A673 (cell line): ENCODE measurements at places on chromosomes 12 and 14. TPM values are rescaled to one million over a fixed set of nuclear protein-coding genes. Genes with fewer than 3 reads are reported as not detected.

GRCh38 chr12:21073129-21073528 lies 57.9 kb upstream of the SLCO1B1 start:
- no peak overlapping the region for H3K27ac ChIP-seq
- H3K27me3 ChIP-seq = no peaks in the 10 kb centered on the region
- no peaks in the 10 kb centered on the region for H3K4me1 ChIP-seq

DNA sequence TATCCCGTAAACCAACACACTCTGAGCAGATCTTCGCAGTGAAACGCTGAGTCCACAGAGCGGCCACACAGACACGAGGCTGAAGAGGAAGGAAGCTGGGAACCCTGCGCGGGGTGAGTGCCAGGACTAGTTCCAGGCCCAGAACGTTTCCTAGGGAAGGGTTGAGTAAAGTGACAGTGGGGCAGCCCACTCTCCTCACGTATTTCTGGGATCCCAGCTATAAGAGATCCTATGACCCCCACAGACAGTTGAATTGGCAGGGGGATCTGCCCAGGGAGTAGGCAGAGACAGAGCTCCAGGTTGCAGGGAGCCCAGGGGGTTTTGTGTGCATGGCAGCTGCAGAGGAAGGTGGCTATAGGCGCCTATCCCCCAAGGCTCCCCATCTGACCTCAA lies 51.1 kb downstream of the GTF2A1 start:
- H3K4me1 ChIP-seq = peaks cover 6% of the 10 kb centered on the region
- peak overlapping the region; percentile 63 for H3K4me3 ChIP-seq
- peak; percentile 1 for DNase-seq
- H3K36me3 ChIP-seq = no peaks in the 10 kb centered on the region

Gene PLA2G1B
- total RNA-seq = not detected in 2 replicates

DNA sequence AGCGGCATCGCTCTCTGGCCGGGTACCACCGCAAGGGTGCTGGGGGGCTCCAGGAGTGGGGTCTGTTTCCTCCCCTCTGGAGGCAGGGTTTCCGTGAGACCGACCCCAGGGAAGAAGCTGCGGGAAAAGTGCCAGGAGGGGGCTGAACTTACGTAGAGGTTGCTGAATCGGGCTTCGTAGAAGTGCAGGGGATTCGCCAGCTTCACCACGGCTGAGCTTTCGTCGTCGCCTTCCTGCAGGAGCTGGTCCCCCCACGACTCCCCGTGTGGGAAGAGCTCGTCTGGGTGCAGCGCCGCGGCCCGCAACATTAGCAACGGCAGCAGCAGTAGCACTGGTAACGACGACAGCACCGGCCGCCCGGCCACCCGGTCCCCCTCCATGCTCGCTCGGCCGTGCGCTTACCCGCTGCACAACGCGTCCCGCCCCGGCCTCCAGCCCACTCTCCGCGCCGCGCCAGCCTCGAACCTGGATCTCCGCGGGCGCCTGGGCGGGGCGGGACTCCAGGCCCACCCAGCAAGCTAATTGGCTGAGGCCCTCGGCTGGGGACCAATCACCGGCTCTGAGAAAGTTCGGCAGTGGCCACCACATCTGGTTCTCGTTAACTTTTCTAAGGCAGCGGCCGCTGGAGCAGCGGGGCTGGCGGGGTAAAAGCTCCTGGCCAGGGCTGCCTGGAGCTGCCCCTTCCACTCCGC lies at the start of gene NID2:
TSS of gene NID2 (minus strand) at position 445 of the 692 bp plus-strand sequence. CDS start at position 380, 65 bp downstream.
- H3K36me3 ChIP-seq = peaks cover 4% of the 10 kb centered on the region
- DNase-seq = peak; percentile 96
- peak within 1 kb of the TSS; percentile 45 for H3K27ac ChIP-seq
- peaks cover 7% of the 10 kb centered on the region for H3K27me3 ChIP-seq
- peaks cover 13% of the 10 kb centered on the region for H3K4me1 ChIP-seq

DNA sequence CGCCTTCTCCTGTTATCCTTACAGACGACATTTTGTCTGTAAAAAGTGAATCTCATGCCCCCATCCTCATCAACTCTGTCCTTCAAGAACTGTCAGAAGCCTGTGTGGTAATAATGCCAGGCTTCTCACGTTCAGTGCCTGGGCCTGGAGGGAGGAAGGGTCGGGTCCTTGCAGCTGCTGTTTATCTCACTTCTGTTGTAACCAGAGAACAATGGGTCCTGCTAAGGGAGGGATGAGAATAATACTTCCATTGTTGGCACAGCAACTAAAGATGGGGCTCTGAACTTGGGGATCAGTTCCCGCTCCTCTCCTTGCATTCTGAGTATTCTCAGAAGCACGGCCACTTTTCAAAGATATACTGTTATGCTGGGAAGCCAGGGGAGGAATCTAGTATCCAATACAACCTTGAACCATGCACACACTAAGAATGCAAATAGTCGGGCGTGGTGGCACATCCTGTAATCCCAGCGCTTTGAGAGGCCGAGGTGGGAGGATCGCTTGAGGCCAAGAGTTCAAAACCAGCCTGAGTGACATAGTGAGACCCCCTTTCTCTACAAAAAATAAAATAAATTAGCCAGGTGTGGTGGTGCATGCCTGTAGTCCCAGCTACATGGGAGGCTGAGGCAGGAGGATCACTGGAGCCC lies 38.8 kb upstream of the NINJ2 start:
- no peak overlapping the region for H3K27ac ChIP-seq
- no peak for DNase-seq
- no peaks in the 10 kb centered on the region for H3K4me1 ChIP-seq
- no peaks in the 10 kb centered on the region for H3K27me3 ChIP-seq
- no peak overlapping the region for H3K4me3 ChIP-seq

Gene CRADD
- 9.1 and 9.4 TPM in 2 replicates for total RNA-seq

DNA sequence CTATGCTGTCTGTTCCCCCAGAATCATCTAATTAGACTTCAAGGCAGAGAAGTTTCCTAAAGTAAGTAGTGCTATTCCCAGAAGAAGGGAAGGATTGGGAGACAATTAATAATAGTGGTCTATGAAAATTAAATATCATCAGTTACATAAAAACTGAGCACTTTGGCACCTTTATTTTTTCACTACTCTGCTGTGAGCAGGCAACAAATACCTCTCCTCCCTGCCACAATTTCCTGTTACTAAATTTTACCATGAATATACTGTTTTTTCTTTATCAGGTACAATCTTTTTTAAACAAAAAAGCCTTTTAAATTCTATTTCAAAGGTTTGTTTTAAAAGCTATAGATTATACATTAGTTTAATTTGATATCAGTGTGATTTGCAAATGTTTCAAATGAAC lies 29.4 kb upstream of the KRAS start:
- H3K4me3 ChIP-seq = no peak overlapping the region
- no peaks in the 10 kb centered on the region for H3K4me1 ChIP-seq
- no peaks in the 10 kb centered on the region for H3K27me3 ChIP-seq
- no peaks in the 10 kb centered on the region for H3K36me3 ChIP-seq
- no peak for DNase-seq

DNA sequence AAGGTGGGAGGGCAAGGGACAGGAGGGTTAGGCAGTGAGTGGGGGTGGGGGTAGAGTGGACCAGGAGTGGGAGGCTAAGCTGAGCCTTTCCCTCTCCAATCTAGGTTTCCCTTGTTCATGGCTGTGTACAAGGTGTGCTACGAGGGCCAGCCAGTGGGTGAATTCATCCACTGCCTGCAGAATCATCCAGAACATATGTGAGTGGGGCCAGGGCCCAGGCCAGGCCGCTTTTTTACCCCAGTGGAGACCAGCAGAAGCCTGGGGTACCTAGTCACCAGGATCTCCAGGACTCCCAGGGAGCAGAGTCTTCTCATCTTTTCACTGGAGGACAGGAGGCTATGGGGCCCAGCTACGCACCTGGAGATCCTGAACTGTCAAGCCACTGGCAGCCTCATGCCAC lies 2.7 kb upstream of the COX14 start:
- no peak for DNase-seq
- H3K36me3 ChIP-seq = no peaks in the 10 kb centered on the region
- no peaks in the 10 kb centered on the region for H3K27me3 ChIP-seq
- H3K27ac ChIP-seq = peak overlapping the region; percentile 49

DNA sequence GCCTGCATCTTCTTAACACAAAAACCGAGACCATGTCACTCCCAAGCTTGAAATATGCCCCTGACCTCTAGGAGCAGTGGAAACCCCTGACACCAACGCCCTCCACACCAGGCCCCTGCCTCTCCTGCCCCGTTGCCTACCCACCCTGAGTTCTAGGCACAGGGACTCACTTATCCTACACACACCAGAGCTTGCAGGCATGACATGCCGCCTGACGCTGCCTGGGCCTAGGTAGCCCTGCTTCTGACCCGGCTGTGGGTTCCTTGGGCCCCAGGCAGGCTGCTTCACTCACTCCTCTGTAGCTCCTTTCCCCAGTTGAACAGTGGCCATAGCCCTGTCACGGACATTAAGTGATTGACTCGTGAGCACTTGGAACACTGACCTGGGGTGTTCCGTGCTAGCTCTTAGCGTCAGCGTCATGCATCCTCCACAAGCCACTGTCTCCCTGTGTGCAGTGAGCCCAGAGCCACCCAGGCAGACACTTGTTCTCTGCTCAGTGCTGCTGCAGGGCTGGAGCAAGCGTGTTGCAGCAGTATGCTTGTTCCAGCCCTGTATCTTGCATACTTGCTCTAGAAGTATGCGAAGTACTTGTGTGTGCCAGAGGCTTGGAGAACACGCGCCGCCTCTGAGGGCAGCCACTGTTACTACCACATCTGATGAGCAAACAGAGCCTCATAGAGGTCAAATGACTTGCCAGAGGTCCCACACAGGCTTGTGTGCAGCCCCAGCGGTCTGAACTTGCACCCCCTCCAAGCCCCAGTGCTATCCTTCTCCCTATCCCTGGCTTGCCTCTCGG lies 15.6 kb downstream of the OTUB2 start:
- H3K4me1 ChIP-seq = no peaks in the 10 kb centered on the region
- H3K4me3 ChIP-seq = no peak overlapping the region
- H3K36me3 ChIP-seq = peaks cover 4% of the 10 kb centered on the region

Gene OVCH1
- 0.09 TPM in 1 of 2 replicates, not detected in the other for total RNA-seq

GRCh38 chr14:85597701-85598100 lies 67.8 kb downstream of the FLRT2 start:
- H3K27me3 ChIP-seq = no peaks in the 10 kb centered on the region
- peak overlapping the region; percentile 35 for H3K27ac ChIP-seq
- peaks cover 46% of the 10 kb centered on the region for H3K4me1 ChIP-seq
- no peak for DNase-seq
- no peaks in the 10 kb centered on the region for H3K36me3 ChIP-seq

GRCh38 chr14:75578786-75579337 lies 442 bp downstream of the FLVCR2 start:
- DNase-seq = no peak
- peaks cover 6% of the 10 kb centered on the region for H3K4me1 ChIP-seq
- H3K27ac ChIP-seq = no peak overlapping the region
- H3K36me3 ChIP-seq = no peaks in the 10 kb centered on the region

GRCh38 chr14:68718023-68718990 lies 74.6 kb downstream of the ZFP36L1 start:
- H3K27me3 ChIP-seq = no peaks in the 10 kb centered on the region
- H3K36me3 ChIP-seq = no peaks in the 10 kb centered on the region
- H3K4me1 ChIP-seq = no peaks in the 10 kb centered on the region
- H3K27ac ChIP-seq = no peak overlapping the region

DNA sequence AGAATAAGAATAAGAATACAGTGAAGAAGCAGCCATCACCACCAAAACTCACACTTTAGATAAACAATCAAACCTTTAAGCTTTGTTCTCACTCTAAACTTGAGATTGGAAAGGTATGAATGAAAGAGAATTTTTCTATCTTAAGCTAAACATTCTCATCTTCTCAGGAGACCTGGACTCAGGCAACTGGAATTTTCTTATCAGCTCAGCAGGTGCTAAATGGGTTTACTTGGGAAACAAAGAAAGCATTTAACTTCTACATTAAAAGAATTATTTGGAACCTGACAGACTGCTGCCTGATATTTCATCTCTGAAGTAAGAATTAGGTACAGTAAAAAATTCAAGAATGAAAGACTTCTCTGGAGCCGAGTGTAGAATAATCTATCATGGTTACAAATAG lies 20.7 kb upstream of the KERA start:
- no peaks in the 10 kb centered on the region for H3K4me1 ChIP-seq
- no peaks in the 10 kb centered on the region for H3K27me3 ChIP-seq
- H3K27ac ChIP-seq = no peak overlapping the region

- no peaks in the 10 kb centered on the region for H3K27me3 ChIP-seq
- no peak for DNase-seq
- H3K36me3 ChIP-seq = no peaks in the 10 kb centered on the region
- no peak overlapping the region for H3K4me3 ChIP-seq
- no peak overlapping the region for H3K27ac ChIP-seq
Measured at GRCh38 chr12:95701722-95702418, 88.7 kb downstream of the NTN4 start.

GRCh38 chr12:27619308-27619707 lies 76.9 kb upstream of the REP15 start:
- H3K27me3 ChIP-seq = no peaks in the 10 kb centered on the region
- no peak overlapping the region for H3K4me3 ChIP-seq
- H3K36me3 ChIP-seq = no peaks in the 10 kb centered on the region

Gene KRT75
- not detected in 2 replicates for total RNA-seq

DNA sequence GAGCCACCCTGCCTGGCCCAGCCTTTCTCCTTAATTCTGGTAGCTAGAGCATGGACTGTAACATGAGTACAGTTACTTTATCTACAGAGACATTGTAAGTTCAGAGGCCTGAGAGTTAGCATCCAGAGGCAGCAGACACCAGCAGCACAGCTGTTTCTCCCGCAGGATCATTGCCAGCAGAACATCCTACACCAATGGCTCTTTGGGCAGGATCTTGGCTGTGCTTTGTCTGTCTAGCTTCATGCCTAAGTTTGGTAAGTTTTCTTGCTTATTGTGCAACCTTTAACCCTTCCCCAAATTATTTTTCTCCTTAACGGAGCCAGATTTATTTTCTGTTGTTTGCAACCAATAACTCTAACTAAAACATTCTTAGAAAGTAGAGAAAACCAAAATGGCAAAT lies 21.6 kb downstream of the C12orf71 start:
- no peak overlapping the region for H3K27ac ChIP-seq
- H3K4me3 ChIP-seq = no peak overlapping the region
- no peaks in the 10 kb centered on the region for H3K27me3 ChIP-seq
- H3K36me3 ChIP-seq = no peaks in the 10 kb centered on the region

DNA sequence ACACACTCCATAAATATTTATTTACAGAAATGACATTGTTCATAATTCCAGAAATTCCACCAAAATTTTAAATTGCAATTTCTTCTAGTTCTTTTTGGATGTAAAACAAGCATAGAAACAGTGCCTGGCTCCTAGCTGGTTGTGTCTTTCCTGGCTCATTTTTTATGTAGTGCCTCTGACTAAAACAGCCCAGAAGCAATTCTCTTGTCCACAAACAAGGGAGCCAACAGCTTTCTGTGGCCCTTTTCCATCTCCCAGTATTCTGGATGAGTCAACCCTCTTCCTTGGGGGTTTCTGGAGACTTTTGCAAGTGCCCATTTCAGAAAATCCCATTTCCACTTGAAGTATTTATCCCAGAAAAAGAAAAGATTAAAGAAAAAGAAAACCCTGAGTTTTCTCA lies 141.4 kb downstream of the PHLDA1 start:
- H3K36me3 ChIP-seq = no peaks in the 10 kb centered on the region
- no peak for DNase-seq
- no peaks in the 10 kb centered on the region for H3K27me3 ChIP-seq
- no peaks in the 10 kb centered on the region for H3K4me1 ChIP-seq
- H3K4me3 ChIP-seq = no peak overlapping the region

DNA sequence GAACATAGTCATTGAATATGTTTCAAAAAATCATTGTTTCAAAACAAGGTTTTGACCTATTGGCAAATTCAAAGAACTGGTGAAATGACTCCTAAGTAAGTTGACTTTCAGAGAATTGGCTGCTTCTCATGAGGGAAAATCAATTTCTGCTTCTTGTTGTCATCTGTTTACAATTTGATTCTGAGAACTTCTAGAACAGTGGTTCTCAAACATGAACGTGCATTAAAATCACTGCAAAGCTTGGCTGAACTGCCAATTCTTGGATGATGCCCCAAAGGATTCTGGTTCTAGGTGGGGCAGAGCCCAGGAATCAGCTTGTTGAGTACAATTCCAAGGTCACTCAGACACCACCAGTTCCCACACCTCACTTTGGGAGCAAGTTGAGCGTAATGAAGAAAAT lies 83.9 kb downstream of the ZFP36L1 start:
- peaks cover 8% of the 10 kb centered on the region for H3K4me1 ChIP-seq
- H3K27ac ChIP-seq = no peak overlapping the region
- DNase-seq = no peak
- no peaks in the 10 kb centered on the region for H3K36me3 ChIP-seq
- H3K4me3 ChIP-seq = no peak overlapping the region
- no peaks in the 10 kb centered on the region for H3K27me3 ChIP-seq
